Retinal pigment epithelial cell (primary cell): ENCODE measurements at places on chromosomes 2 and 18.
A peak's percentile ranks its signal among the peaks of the same experiment; 100 is the strongest.

DNA sequence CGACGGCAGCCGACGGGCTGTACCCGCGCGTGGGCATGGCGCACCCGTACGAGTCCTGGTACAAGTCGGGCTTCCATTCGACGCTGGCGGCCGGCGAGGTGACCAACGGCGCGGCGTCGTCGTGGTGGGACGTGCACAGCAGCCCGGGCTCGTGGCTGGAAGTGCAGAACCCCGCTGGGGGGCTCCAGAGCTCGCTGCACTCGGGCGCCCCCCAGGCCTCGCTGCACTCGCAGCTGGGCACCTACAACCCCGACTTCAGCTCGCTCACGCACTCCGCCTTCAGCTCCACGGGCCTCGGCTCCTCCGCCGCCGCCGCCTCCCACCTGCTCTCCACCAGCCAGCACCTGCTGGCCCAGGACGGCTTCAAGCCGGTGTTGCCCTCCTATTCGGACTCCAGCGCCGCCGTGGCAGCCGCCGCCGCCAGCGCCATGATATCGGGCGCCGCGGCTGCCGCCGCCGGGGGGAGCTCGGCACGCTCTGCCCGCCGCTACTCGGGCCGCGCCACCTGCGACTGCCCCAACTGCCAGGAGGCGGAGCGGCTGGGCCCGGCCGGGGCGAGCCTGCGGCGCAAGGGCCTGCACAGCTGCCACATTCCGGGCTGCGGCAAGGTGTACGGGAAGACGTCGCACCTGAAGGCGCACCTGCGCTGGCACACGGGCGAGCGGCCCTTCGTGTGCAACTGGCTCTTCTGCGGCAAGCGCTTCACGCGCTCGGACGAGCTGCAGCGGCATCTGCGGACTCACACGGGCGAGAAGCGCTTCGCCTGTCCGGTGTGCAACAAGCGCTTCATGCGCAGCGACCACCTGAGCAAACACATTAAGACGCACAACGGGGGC lies 2.0 kb downstream of the SP9 start:
- no peak for DNase-seq

GRCh38 chr2:121030523-121030922 lies 254.5 kb downstream of the TFCP2L1 start:
- DNase-seq, result no peak

DNA sequence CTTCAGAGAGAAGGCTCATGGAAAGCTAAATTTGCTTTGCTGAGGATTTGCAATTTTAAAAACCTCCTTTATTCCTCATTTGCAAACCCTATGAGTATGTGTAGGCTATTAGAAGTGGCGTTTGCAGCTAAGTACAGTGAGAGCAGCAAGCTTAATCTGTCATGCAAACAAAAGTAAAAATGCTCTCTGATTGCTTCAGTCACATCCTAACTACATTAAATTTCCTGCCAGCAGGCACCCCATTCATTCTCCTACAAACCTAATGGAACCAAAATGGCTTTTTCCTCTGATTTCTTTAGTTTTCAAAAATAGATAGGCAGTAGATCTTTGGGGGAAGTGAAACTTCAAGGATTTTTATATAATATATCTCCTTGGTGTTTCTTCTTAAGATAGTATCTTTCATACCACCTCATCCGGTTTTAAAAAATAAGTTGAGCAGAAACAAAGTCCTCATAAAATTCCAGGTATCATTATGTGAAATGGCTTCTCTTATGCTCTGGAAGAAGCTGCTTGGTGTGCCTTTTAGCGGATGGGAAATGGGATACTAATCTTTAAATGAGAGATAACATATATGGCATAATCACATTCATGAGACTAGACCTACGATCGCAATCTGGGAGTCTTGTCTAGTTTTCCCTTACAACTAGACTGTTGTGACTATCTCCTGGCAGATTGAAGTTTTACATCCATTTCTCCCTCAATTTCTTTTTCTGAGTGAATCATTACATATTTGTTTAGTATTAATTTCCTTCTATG lies 49.1 kb downstream of the CLIP4 start:
- DNase-seq, result no peak

GRCh38 chr18:47593744-47594472 lies 336.6 kb downstream of the SMAD2 start:
- DNase-seq, result no peak

DNA sequence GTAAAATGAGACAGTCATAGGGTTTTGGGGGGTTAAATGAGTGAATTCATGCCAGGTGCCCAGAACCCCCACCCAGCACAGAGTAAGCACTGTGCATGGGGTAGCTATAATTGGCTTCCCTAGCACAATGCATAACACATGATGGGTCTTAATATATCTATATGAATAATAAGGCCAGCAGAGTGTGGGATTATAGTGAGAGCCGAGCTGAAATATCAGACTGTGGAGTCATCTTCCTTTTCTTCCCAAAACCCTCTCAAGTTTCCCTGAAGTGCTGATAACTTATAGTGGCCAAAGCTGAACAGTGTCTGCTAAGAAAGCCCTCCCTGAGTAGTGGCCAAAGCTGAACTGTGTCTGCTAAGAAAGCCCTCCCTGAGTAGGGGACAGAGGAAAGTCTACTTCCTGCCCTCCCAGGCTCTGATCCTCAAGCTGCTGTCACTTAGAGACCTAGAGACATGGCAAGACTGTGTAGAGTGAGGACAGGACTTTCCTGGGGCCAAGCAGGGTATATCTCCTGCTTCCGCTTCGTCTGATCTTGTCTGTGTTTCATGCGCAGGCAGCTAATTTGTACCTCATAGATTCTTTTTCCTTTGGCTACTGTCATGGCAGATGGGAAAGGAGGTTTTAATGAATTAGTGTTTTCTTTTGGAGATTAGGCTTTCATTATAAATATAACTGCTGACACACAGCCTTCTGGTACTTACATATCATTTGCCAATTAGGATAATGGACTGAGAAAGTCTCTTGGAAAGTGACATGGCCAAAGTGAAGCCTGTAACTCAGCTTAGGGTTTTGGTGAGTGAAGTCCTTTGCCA lies 94.9 kb downstream of the FHOD3 start:
- DNase-seq, result no peak

GRCh38 chr2:109429567-109430328 lies 184.0 kb downstream of the SEPTIN10 start:
- DNase-seq, result no peak

DNA sequence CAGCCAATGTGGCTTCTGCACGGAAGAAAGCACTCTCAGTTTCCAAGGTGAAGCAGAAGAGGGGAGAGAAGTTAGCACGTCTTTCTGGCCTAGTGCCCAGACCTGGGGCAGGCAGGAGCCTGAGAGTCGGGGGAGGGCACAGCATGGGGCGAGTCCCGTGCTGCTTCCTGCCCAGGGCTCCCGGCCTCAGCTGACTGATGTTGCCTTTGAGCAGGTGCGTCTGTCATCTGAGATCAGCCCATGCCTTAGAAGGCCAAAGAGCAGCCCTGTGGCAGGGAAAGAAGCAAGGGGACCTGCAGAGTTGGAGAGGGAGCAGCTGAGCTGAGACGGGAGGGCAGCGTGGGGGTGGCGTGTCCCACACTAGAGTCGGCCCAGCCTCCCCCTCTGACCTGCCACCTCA lies 3.3 kb downstream of the KCNIP3 start:
- no peak for DNase-seq

DNA sequence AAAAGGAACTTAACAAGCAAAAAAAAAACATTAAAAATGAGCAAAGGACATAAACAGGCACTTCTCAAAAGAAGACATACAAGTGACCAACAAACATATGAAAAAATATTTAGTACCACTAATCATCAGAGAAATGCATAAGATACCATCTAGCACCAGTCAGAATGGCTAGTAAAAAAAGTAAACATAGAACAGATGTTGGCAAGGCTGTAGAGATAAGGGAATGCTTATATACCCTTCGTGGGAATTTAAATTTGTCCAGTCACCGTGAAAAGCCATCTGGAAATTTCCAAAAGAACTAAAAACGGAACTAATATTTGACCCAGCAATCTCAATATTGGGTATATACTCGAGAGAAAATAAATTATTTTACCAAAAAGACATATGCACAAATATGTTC lies 1751.3 kb upstream of the LRRTM1 start:
- no peak for DNase-seq

GRCh38 chr18:13036622-13037320 lies 45.6 kb downstream of the CEP192 start:
- DNase-seq, result no peak

GRCh38 chr2:18312818-18313217 lies 247.6 kb downstream of the RDH14 start:
- DNase-seq, result no peak

- DNase-seq, result no peak
These were observed 143.2 kb downstream of the MEIS1 start for GRCh38 chr2:66578054-66578686.

DNA sequence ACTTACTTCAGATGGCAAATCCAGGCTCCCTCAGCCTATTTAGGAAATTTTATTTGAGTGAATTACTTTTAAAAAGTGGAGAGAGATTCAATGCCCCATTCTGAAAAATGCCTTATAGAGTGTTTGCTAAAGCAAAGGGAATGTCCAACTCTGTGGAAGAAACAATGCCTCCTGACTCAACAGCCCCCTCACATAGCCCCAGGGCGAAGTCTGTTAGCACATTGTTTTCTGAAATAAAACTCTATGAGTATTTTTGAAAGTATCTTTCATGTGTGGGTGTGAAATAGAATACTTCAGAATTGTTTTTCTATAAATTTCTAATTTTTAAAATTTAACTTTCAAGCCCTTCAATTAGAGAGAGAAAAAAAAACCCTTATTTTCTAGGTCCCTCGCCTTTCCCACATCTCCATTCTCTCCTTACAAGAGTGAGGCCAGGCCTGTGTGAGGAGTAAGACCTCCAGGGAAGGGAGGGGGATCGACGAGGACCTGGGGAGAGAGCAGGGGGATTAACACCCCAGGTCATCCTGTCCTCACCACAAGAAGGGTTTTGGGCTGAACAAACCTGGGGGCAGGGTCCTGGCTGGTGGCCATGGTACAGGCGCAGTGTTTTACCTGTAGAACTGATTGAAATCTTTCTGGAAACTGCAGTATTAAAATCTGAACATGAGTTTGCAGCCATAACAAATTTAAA lies 141.4 kb downstream of the SNTG2 start:
- no peak for DNase-seq

- no peak for DNase-seq
These were observed 209.2 kb downstream of the MGAT5 start for GRCh38 chr2:134462791-134463698.

- peak; percentile 39 for DNase-seq
These were observed 41.4 kb upstream of the TMEFF2 start for GRCh38 chr2:192236136-192236535.
